ENCODE measurements at places on chromosomes 2 and 18.

DNA sequence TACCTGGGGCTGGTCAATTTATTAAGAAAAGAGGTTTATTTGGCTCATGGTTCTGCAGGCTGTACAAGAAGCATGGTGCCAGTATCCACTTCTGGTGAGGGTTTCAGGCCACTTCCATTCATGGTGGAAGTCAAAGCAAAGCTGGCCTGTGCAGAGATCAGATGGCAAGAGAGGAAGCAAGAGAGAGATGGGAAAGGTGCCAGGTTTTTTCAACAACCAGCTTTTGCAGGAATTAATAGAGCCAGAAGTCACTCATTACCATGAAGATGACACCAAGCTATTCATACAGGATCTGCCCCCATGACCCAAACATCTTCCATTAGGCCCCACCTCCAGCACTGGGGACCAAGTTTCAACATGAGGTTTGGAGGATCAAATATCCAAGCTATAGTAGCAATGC lies 56.8 kb upstream of the ST3GAL5 start:
- DNase-seq, result no peak

DNA sequence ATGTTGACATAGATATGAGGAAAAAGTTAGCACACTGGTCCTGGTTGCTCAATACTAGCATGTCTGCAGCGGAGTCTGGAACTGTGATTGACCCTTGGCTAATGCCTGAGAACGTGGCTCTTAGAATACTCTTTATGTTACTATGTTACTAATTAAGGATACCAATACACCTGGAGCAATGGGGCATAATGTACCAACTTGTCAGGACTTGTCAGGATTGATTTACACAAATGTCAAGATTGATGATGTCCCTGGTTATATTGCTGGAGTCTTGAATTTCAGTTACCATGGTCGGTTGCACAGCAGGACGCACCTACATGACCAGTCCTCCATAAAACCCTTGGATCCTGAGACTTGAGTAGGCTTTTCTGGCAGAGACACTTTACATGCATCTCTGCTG lies 810.9 kb downstream of the CPS1 start:
- DNase-seq, result no peak

GRCh38 chr2:155125585-155126230 lies 427.2 kb downstream of the KCNJ3 start:
- no peak for DNase-seq

DNA sequence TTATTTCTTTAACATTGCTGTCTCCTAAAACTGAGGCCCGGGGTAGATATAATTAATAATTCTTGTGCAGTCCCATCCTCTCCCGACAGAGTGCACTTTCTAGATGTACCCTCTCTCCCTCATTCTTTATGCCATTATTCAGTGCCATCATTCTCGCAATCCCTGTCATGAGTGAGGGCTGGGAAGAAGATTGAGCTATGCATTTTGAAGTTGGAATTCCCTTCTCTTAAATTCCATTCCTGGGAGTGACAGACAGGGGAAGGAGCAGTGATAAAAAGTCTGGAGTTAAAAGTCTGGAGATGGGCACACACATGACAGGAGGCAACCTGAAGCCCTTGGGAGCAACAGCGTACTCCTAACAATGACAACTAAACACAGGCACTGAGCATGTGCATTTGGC lies 2.6 kb upstream of the KCNE4 start:
- DNase-seq, result no peak

DNA sequence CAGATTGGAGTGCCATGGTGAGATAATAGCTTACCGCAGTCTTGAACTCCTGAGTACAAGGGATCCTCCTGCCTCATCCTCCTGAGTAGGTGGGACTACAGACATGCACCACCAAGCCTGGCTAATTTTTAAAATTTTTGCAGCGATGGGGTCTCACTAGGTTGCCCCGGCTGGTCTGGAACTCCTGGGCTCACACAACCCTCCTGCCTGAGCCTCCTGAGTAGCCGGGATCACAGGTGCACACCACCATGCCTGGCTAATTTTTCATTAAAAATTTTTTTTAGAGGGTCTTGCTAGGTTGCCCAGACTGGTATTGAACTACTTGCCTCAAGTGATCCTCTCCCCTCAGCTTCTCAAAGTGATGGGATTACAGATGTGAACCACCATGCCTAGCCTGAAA lies 27.8 kb downstream of the RAB31 start:
- no peak for DNase-seq

DNA sequence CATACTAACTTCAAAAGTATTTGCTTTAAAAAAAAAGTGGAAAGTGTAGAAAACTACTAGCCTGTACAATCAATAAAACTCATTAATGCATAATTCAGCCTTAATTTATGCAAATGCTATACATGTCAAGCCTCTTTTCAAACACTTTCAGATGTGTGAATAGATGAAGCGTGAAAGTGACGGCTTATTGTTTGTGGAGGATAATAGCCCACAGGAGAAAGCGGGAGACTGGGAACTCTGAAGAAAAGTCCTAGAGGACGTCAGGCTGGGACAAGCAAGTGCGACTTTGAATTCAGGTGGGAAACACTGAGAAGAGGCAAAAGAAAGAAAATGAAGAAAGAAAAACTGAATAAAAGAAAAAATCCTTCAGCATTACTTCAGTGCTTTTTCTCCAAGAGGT lies 108.5 kb downstream of the STK39 start:
- DNase-seq, result no peak

DNA sequence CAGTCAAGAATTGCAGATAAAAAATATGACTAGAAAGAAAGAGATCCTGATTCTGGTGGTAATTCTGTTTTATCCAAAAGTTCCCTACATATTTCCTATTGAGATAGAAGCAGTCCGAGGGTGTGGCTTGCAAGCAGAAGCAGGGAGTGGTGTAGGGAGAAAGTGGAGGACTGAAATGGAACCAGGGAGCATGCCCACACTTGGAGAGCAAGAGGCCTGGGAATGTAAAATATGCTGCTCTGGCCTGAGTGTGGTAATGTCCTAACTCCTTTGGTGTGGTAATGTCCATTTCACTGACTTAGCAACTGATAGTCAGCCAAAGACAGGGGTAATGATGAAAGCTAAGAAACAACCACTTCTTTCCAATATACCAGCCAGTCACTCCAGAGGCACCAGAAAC lies 30.1 kb upstream of the FMNL2 start:
- no peak for DNase-seq
